H7 (cell line): ENCODE measurements at places on chromosomes 5 and 9. TPM values are rescaled to one million over a fixed set of nuclear protein-coding genes. Genes with fewer than 3 reads are reported as not detected.

GRCh38 chr5:59133764-59134261 is 550.9 kb downstream of the RAB3C start:
- no peak for DNase-seq

DNA sequence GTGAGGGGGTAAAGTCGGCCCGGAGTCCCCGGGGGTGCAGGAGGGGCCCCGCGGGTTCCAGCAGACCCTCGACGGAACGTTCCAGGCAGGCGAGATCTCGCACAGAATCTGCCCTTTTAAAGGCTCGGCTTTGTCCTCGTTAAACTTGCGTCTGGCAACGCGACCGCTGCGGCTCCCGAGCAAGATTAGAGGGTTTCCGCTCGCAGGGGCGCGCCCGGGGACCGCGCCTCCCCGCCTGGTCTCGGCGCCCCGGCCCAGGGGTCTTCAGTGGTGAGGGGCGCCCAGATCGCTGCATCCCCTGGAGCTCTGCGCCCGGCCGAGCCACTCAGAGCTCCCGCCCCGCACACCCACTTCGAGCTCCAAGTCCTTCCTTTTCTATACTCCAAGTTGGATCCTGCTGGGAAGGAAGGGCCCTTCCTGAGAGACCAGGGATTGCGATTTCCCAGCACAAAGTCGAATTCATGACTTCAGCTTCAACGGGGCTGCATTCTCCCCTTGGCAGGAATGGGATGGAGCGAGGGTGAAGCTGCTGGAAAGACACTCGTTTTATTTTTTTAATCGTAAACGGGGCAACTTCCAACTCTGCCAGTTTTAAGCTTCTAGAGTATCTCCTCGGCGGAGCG is 11.3 kb downstream of the PROP1 start:
- peak; percentile 56 for DNase-seq

GRCh38 chr9:6782345-6782744 is 24.6 kb downstream of the KDM4C start:
- DNase-seq = no peak

- no peak for DNase-seq
These were observed 905 bp downstream of the CDK9 start for GRCh38 chr9:127786773-127787104.

- DNase-seq = no peak
These were observed 54.5 kb downstream of the GALNT12 start for GRCh38 chr9:98861781-98862504.

DNA sequence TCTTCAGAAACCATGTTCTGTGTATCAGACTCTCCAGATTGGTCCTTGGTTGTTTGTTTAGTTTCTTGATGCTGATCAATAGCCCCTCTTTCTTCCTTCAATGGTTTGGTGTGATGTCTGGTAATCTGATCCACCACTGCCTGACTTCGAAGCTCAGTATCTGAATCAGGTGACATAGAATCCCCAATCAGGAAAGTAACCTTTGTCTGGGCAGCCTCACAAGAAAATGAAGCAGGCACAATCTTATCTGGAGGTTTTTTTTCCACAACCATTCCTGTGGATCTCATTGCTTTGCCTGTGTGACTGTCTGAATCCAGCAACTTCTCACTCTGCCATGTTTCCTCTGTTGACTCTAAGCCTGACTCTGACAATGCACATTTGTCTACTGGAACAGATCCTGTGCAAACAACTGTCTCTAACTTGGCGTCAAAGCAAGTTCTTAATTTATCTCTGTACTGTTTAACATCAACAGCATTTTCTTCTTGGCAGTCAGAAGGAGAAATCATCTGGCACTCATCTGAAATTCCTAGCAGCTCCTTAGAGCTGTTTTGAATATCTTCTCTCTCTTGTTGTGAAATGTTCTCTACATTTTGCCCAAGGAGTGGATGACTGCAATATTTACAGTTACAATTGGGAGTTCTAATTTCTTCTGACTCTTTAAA is 37.1 kb upstream of the RAPGEF6 start:
- DNase-seq = no peak

The VLDLR gene
- 13.5 and 21.7 TPM in 2 replicates for total RNA-seq

The OR1J2 gene
- total RNA-seq = not detected in 2 replicates

The UBE2R2 gene
- 28.2 and 32.3 TPM in 2 replicates for total RNA-seq

The ARL14EPL gene
- not detected in 2 replicates for total RNA-seq

The PCDHGA4 gene
- 0.03 TPM in 1 of 2 replicates, not detected in the other for total RNA-seq
